GM19239 (cell line): ENCODE measurements at places on chromosomes 7 and 10.

DNA sequence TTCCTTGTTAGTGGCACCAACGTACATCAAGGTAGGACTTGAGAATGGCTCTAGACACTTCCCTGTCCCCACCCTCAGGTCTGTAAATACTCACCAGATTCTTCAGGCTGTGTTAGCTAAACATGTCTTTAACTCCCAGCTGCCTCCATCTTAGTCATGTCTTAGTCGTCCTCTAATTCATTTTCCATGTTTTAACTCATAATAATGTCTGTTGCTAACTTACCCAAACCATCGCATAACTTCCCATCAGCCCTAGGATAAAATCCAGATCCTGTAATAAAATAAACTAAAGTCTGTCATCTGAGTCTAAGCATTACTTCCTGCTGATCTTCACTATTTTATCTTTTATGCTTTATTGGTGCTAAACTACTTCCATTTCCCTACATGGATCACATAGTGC, 600.0 kb upstream of the CELF2 start:
- no peak for DNase-seq

GRCh38 chr10:104195706-104196105, 36.5 kb downstream of the CFAP43 start:
- DNase-seq: no peak

GRCh38 chr10:14723052-14723689, 51.5 kb downstream of the FAM107B start:
- no peak for DNase-seq

DNA sequence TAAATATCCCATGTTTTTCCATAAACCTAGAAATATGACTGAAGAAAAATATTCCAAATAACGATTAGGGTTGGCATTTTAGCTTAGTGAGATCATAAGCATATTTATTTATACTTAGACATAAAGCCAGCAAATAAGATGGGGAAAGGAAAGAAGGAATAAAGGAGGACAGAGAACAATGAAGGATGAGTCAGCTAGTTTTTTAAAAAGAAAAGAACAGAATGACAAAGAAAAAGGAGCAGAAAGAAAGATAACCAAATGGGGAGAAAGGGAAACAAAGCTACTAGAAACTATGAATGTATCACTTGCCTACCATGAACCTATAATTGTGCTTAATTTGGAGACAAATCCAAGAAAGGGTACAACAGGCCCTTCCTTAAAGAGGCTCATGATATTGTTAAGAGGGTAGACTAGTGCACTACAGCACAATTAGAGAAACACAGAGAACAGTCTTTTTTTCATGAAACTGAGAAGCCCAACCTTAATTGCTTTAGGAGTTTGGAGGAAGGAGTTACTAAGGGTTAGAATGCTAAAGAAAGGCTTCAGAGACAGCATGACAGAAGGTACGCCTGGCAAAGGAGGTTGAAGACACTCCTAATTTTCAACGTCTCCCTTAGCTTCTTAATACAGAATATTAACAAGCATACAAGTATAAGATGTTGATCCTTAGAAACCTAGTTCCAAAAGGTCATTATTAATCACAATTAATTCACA, 23.9 kb downstream of the HERPUD2 start:
- DNase-seq: no peak

DNA sequence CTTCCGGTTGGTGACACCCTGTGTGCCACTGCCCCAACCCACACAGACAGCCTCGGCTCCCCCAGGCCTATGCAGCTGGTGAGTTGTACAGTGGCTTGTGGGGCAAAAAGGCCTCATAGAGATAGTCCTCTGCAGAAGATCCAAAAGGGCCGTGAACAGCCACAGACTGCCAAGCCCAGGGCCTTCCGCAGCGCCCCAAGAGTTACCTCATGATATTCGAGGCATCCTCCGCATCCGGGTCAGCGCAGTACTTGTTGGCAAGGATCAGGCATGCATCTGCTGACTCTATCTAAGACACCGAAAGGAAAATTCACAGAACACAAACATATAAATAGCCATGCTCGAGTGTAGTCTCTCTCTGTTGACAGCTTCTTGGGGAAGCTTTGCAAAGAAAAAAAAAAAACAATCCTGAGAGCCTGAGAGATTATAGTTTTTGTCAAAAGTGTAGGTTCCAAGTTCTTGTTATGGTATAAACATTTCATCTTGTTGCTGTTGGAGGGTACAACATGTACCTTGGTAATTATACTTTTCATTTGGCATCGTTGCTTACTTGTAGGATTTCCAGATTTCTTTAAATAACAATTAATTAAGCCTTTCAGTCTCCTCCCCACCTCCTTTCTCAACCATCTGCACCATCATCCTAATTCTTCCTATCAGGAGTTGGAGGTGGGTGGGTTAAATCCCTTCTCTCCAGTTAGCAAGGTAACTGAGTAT, 553.0 kb downstream of the KCNMA1 start:
- DNase-seq: no peak

- no peak for DNase-seq
Measured at GRCh38 chr10:123380491-123381085, 226.4 kb downstream of the BUB3 start.

- DNase-seq: no peak
Measured at GRCh38 chr7:138077809-138078208, 1.6 kb downstream of the AKR1D1 start.

- DNase-seq: peak; percentile 10
Measured at GRCh38 chr10:118028619-118029018, 18.1 kb downstream of the RAB11FIP2 start.

DNA sequence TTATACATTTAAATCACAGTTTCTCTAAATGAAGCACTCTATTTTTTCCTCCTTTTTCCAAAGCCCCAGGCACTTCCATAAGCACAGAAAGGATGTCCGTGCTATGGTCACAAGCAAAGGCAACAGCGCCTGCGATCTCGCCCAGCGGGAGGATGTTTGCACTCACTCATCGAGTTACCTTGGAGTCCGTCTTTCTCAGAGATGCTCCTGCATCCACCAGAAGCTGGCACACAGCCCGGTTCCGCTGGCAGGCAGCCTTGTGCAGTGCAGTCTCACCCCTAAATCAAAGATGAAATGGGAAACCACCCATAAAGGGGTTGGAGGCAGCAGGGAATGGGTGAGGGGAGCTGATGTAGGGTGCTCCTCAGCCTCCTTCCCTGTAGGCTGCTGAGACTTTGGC, 51.9 kb upstream of the PTN start:
- no peak for DNase-seq

DNA sequence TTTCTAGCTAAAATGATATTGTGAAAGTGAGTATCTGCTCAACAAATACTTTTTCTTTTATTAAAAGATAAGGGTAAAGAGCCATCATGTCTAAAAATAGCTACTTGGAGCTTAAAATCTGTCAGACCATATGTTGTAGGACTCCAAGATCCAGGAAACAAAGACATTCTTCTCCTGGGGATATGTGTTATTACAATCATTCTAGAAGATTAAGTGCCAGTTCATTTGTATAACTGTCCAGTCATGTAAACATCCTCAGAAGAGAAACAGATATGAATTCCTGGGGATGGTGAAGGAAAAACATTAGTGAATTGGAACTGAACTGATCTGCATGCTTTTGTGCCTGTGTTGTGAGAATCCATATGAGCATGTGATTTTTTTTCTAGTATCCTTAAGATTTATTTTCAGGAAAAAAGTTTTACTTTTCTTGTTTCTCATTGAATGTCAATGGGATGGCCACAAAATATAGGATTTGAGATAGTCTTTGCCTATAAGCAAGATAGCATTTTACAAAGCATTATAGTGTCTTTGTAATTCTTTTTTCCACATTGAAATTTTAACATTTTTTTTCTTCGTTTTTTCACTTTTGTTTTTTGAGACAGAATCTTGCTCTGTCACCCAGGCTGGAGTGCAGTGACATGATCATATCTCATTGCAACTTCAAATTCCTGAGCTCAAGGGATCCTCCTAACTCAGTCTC, 14.4 kb upstream of the MTERF1 start:
- no peak for DNase-seq

DNA sequence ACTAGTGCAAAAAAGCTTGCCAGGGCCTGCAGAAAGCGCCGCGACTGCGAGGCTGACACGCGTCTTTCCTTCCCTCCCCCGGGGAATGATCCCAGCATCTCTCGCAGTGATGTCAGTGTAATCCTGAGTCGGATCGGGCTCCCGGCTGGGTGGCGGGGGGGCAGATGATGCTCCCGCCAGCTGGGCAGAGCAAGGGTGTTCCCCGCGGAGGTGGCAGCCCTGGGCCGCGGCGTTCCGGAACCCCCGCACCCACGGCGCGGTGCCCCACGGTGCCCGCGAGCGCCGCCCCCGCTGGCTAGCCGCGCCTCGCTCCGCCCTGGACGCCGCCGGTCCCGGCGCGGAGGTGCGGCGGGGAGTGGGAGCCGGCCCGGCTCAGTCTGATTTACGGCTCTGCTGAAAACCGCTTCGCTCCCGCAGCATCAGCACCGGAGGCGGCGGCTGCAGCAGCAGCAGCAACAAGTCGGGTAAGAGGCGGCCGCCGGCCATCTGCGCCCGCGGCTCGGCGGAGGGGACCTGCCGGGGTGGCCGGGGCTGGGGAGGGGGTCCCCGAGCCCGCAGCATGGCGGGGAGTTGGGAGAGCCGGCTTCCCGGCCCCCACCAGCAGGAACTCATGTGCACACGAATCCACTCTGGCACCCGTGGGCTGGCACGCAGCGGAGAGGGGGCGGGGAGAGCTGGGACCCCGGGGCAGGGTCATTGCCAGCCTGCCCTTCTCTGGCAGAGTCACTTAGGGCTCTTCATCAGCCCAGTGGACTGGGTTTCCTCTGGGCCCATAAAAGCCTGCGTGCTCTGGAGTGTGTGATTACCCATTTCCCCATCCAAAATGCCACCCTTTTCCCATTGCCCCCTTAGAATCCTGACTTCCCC, at the start of gene ZNF365:
Gene ZNF365, plus strand, starts transcription at position 375 of the 867 bp plus-strand sequence. CDS start 1,825 bp downstream, outside the sequence.
- no peak for DNase-seq

DNA sequence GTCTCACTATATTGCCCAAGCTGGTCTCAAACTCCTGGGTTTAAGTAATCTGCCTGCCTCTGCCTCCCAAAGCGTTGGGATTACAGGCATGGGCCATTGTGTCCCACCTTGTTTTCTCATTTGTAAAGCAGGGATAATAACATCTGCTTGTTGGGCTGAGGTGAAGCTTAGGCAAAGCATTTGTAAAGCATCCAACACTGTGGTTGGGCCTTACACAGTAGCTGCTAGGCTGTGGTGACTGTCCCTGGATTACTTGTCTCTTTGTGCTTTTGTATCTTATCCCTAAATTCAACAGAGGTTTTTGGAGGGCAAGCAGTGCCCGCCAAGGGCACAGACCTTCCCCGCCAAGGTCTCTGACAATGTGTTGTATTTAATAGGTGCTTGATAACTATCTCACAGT, 14.3 kb downstream of the HKDC1 start:
- DNase-seq: no peak

DNA sequence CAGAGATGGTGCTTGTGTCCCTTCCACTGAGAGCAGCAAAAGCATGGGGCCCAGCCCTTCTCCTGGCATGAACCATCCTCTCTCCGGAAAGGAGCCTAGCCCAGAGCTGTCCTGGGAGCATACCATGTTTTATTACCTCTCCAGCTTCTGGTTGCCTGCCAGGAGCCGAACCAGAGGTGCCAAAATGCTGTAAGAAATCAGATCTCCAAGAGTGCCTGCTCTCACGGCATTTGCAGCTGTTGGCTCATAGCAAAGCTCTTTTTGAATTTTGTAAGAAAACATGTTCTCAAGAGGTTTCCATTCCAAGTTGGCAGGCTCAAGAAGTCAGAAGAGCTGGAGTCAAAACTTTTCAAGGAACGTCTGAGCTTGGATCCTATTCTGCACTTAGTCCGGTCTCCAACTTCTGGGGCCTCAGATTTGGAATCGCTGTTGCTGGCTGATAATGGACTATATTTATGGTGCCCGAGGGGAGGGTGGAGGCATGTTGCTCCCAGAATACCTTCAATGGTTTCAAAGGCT, 211.7 kb upstream of the MKI67 start:
- no peak for DNase-seq

DNA sequence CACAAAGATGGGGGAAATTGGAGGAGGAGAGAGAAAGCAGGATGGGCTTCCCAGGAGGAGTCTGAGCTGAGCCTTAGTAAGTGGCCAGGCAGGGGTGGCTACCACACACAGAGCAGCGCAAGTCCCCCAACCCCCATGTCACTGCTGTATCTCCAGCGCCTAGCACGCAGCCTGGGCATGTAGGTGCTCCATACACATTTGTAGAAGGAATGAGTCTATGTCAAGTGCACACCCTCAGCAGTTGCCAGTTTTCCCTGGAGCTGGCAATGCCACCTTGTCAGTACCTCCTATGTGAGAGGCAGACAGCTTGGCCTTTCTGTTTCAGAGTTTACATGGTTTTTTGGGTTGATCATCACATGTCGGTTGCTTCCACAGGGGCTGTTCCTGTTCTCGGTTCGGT, 116.1 kb downstream of the CLEC2L start:
- DNase-seq: no peak

- DNase-seq: no peak
Measured at GRCh38 chr7:116327752-116328151, 117.4 kb downstream of the TES start.

GRCh38 chr10:49297818-49298670, 926 bp upstream of the C10orf71 start:
- no peak for DNase-seq

DNA sequence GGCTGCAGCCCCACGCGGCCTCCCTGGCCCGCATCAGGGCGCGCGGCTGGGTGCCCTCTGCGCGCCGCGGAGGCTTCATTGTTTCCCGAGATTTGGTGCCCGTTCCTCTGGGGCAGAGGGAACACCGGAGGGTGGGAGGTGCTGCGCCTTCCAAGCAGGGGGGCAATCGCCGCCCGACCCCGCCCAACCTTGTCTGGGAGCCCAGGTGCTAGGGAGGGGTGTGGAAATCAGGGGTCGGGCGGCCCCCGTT, 1.0 kb upstream of the NRP1 start:
- no peak for DNase-seq

GRCh38 chr7:126398851-126399529, 853.8 kb downstream of the GRM8 start:
- no peak for DNase-seq

GRCh38 chr10:113131613-113132261, 181.7 kb downstream of the TCF7L2 start:
- no peak for DNase-seq

DNA sequence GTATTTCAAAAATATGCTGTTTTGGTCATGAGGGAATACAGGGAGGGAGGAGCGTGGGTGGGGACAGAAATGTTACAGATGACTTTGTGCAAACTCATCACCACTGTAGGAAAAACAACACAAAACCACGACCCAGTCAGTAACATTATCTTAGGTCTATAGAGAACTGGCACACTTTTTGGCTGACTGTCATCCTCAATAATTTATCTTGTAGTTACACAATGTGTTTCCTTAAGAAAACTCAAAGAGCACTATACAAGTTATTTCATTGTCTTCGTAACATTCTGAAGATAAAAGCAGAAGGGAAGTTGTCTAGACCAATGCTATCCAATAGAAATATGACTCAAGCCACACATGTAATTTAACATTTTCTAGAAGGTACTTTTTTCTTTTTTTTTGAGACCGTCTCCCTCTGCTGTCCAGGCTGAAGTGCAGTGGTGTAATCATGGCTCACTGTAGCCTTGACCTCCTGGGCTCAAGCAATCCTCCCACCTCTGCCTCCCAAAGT, 16.9 kb upstream of the CDK14 start:
- DNase-seq: no peak

GRCh38 chr7:23106823-23107663, 1.5 kb downstream of the KLHL7 start:
- no peak for DNase-seq

GRCh38 chr10:70232155-70232858, 922 bp downstream of the PPA1 start:
- DNase-seq: no peak

GRCh38 chr7:68125168-68125567, 1128.5 kb downstream of the TYW1 start:
- no peak for DNase-seq
